ENCODE measurements at places on chromosomes 16 and 17.

GRCh38 chr17:61362396-61362795 is 37.2 kb upstream of the TBX2 start:
- no peak for DNase-seq

DNA sequence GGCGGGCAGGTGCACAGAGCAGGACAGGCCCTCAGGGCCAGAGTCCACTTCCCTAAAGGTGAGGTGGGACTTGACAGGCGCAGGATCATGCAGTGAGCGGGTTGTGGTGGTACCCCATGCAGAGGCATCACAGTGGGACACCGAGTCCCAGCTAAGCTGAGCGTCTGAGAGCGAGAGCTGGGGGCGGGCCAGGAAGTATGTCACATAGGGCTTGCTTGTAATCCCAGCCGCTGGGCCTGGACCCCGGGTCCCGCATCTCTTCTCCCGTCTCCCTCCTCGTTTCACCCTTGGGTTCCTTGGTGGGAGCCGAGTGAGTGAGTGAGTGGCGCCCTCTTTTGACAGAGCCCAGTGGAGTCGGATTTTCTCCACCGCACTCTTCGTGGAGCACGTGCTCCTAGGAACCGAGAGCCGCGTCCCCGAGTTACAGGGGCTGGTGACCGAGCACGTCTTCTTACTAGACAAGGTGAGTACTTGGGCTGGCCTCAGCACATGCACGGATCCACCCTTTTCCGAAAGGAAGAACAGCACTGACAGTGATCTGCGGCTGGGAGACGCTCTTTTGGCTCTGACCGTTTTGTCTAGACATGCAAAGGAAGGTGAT is 50.8 kb upstream of the ENDOV start:
- DNase-seq, result no peak

DNA sequence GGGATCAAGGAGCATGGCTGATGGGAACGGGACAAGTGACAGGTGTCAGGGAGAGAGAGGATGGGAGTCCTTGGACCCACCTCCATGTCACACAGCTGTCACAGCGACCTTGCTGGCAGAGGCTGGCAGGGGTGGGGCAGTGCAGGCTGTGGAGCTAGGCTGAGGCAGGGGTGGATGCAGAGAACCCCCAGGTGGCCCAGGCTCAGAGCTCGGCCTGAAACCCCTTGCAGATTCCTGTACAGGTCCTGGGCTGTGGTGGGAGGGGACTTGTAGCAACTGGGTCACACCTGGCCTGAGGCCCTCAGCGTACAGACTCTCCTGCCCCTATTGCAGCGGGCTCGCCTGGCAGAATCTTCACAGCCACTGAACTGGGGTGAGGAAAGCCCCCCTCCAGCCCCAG is 174.1 kb downstream of the NTN1 start:
- DNase-seq, result no peak

- DNase-seq, result no peak
Measured at GRCh38 chr17:13253733-13254410, 236.0 kb upstream of the ELAC2 start.

DNA sequence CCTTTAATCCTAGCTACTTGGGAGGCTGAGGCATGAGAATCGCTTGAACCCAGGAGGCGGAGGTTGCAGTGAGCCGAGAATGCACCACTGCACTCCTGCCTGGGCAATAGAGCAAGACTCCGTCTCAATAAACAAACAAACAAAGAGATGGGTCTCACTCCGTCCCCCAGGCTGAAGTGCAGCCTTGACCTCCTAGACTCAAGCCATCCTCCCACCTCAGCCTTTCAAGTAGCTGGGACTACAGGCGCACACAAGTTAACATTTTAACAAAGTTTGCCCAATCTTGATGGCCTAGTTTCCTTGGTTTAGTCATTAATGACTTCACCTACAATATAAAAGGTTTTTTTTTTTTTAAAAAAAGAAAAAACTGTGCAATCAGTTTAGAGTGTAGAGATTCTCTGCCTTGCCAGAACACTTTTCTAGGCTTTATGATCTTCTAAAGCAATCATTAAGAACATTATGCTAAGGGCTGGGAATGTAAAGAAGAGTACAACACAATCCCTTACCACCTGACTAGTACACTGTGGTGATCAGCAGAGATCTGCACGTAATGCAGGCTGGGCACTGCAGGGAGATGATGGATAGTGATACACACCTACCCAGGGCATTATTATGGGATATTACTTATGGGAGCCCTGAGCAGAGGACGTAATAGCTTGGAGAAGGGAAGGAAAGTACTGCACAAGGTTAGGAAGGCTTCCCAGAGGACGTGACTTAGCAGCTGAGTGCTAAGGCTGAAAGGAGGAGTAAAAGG is 6.9 kb downstream of the GOT2 start:
- DNase-seq, result no peak

DNA sequence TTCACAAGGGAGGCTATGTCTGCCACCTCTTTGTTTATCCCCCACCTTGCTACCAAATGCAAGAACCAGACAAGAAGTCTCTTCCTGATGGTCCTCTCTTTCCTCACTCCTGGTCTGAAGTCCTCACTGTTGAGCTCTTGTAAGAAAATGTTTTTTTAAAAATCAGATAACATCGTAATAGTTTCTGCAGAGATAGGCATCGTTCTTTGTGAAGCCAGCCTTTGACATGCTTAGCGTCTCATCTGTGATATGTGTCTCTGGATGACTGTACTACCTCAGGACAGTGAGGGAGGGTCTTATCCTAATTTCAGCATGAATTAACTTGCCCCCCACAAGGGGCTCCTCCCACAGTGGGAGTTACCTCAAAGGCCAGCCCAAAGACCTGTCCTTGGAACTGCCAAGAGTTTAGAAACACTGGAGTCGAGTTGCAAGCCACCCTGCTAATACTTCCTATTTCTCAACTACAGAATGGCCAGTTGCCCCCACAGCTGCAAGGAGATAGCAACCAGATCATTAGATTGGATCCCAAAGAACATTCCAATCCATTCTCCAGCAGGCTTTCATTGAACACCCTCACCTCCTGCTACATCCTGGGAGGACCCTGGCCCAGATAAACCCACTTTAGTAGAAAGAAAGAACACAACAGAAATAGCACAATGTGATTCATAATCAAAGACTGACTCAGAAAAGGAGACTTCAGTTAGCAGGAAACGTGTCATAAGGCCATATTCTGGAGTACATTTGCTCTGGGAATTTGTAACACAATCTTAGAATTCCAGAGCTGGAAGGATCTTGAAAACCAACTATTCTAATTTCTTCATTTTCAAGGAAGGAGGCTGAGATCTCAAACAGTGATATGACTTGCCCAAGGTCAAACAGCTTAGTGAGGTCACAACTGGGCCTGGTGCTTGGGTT is 151.0 kb downstream of the IRX3 start:
- peak; percentile 81 for DNase-seq

DNA sequence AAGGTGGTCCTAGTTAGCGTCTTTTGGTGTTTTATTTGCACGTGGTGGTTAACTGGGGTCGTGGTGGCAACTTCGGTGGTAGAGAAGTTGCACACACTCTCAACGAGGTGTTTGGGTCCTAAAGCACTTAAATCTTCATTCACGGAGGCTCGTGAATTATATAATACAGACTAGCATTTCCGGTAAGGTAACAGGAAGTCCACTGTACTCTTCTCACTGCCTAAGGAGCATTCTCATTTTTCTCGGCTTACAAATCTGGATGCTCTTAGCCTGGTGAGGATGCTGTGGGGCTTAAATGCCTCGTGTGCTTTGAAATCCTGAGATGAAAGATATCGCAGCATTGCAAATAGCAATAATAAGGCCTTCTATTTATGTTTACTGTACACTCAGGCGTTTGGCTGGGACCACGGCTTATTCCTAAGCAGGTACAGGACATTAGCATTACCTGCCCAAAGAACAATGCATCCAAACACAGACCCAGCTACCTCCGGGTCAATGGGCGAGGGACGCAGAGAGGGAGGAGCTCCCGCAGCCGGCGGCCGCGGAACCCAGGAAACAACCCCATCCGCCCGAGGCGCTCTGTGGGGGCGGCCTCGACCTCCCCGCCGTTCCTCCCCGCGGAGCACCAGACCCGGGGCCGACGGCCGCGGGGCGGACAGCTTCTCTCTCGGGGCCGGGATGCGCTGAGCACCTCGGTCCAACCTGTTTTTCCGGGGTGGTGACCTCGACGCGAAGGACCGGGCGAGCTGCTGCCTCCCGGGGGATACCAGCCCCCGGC is 856 bp downstream of the DNAJA2 start:
- DNase-seq, result no peak
